ENCODE measurements at places on chromosomes 1 and 21. TPM values are rescaled to one million over a fixed set of nuclear protein-coding genes. Genes with fewer than 3 reads are reported as not detected.
A peak's percentile ranks its signal among the peaks of the same experiment; 100 is the strongest.

DNA sequence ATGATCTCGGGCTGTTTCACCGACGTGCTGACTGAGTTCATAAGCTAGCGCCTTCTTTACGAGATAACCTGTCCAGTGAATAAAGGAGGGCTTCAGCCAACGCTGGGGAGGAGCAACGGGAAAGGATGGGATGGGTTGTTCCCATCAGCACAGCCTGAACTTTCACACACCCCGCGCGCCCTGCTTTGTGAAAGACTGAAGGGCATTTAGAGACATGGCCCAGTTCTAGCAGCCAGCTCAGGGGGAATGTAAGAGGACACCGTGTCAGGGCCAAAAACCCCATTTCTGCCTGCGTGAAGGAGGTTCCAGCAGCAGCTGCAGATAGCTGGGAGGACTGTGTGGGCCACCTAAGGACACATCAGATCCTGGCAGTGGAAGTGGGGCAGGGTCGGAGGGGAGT lies 255.1 kb upstream of the RAB4A start:
- no peak for DNase-seq

DNA sequence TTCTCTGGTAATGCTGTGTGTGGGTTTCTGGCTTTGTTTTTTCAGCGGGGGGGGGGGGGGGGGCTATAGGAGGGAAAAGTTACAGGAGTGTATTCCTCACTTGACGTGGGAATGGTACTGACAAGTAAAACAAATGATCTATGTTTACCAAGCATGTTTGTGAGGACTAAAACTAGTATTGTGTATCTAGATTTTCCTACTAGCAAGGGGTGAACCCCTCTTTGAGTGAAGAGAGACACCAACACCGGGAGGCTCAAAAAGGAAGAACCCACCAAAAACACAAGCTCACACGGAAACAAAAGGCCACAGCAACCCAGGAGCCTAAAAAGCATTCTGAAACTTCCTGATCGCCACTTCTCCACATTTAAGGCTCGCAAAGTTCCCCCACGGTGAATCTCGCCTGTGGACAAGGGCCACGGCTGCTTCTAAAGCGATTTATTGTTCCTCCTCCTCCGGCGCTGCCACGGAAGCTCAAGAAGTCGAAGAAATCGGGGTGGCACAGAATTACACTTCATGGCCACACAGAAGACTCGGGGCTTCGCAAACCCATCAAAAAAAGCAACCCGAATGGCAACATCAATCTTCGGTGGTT lies 703 bp downstream of the PUM1 start:
- DNase-seq = peak; percentile 75

DNA sequence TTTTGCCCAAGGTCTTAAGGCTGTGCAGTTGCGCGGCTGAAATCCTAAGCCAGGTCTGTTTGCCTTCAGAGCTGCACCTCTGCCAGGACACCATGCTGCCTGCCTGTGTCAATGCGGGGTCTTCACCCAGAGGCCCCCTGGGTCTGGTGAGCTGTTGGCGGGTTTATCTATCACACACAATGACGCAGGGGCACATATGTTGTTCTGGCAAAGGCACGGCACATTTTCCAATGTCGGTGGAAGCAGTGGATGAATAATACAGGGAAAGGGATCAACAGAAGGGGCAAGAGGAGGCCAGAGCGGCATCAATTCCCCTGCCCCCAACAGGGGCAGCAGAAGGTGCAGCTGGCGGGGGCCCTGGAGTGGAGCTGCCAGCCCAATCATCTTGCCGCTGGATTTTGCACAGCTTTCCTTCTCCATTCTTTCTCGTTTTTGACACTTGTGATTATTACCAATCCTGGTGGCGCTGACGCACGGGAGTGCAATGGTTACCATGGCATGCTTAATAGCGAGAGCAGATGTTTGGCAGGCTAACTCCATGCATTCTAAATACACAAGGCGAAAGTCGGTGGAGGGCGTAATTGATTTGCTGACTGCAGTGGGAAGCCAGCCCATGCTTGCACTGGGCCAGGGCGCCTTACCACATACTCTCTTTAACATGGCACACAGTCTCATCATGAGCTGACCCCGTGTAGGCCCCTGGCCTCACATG lies 45.8 kb upstream of the CYP2J2 start:
- DNase-seq = no peak

GJB5 gene
- total RNA-seq = not detected

SH3BGRL3 gene
- 190 TPM for total RNA-seq

FAM229A gene
- total RNA-seq = 5.4 TPM

GRCh38 chr21:45887120-45887611 lies 94.4 kb upstream of the COL6A1 start:
- DNase-seq = peak; percentile 49

DNA sequence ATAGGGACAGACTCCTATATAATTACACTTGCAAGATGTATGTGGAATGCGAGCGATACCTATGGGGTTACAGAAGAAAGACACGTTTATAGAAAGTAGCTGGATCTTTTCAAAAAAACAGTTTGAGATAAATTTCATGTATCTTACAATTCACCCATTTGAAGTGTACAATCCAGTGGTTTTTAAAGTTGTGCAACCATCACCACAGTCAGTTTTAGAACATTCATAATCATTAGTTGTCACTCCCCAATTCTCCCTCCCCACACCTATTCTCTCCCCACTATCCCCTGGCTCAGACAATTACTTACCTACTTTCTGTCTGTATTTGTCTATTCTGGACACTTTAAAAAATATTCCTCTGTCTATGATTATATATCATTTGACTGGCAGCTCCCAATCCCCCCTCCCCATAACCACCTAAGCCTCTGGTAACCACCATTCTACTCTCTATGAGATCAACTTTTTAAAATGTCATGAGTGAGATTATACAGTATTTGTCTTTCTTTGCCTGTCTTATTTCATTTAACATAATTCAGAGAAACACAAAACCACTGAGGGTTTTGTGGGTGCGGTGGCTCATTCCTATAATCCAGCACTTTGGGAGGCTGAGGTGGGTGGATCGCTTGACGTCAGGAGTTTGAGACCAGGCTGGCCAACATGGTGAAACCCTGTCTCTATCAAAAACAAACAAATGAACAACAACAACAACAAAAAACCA lies 39.1 kb downstream of the MRPS6 start:
- no peak for DNase-seq

PLPPR5 gene
- total RNA-seq = not detected

GBP6 gene
- not detected for total RNA-seq

DNA sequence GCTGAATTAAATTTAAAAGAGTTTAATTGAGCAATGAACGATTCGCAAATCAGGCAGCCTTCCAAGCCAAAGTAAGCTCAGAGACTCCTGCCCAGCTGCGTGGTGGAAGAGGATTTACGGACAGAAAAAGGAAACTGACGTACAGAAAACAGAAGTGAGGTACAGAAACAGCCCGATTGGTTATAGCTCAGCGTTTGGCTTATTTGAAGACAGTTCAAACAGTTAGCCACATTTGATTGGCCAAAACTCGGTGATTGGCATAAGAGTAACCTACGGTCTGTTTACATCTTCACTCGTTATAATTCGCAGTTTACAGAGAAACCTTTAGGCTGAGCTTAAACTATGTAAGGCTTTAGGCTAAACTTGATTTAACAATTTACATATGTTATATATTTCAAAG lies 46.9 kb downstream of the CR1L start:
- DNase-seq = no peak

DCST2 gene
- 1.1 TPM for total RNA-seq

GRCh38 chr1:219215477-219215876 lies 41.8 kb downstream of the LYPLAL1 start:
- no peak for DNase-seq

DNA sequence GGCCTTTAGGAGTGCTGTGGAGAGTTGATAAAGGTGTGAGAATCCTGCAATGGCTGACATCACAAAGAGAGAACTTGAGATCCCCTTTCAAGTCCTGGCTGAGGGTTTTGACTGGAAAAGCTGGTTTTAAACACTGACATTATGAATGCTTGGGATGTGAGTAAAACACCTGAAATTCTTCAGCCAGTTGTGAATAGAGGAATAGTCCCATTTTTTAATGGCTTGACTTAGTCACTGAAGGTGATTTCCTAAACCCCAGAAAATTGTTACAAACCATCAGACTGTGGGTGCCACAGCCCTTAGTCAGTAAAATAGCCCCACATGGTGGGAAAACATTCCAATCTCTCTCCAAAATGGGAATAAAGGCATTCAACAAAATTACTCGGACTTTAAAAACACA lies 107.7 kb upstream of the LMO4 start:
- DNase-seq = no peak

CD1B gene
- total RNA-seq = not detected

DIRAS3 gene
- 4.1 TPM for total RNA-seq

ZMYND12 gene
- 0.69 TPM for total RNA-seq

- no peak for DNase-seq
These were observed 108.5 kb downstream of the KCNK1 start for GRCh38 chr1:233722212-233722979.

DNA sequence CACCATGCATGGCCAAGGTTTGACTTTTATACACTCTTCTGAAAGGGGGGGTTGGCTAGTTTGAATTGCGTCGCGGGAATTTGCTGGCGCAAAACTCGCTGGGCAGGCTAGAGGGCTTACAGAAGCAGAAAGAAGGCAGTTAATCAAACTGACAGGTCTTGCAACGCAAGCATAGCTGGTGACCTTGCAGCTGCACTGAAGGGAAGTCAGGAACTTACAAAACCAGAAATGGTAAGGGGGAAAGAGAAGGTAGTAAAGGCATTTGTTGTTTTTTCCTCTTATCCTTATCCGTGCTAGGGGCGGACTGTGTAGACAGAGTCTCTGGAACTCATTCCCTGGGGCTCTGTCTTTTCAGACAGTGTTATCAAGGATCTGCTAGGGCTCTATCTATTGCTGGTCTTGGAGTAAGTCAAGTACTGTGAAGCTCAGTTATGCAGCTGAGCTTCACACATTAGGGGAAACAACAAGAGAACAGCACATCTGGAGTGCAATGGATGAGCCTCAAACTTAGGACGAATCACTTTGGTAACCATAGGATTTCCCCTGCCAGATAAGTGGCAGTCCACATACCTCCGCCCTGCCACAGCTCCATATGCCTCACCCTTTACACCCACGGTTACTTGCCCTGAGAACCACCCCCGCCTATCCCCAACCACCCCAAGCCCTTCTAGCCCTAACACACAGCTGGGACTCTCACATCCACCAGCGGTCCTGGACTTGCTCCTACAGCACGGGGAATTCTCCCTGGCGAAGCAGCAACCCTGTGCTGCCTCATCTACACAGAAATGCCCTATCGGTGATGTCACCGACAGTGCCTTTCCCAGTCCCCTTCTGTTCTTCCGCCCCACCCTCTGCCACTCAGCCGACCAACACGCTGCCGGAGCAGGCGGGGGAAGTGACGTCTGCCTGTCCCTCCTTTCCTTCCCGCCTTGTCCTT lies 251.4 kb downstream of the FAM72C start:
- peak; percentile 91 for DNase-seq

LCE2B gene
- not detected for total RNA-seq

DNA sequence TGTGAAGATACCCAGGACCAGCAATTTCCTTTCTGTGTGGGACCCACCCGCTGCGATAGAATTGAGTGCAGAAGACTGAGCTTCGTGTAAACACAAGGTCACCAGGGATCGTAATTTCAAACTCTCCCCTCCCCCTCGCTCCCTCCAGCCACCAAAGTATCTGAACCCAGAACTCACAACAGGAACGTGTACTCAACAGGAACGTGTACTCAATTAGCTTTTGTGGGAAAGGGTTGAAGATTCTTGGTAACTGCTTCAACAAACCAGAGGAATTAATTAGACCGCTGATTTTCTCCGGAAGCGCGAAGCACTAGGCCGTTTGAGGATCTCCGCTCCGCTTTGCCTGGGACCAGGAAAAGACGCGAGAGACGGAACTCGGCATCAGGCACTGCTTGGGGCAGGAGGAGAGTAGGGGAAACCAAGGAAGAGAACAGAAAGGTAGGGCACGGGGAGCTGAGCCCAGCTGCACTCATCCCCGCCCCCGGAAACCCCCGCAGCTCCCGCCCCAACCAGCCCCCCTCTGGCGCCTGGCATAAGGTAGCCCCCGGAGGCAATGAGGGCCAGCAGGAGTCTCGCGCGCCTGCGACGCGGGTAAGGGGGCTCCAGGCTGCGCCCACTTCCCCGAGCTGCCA lies 453 bp downstream of the DRAM2 start:
- peak; percentile 81 for DNase-seq

DNA sequence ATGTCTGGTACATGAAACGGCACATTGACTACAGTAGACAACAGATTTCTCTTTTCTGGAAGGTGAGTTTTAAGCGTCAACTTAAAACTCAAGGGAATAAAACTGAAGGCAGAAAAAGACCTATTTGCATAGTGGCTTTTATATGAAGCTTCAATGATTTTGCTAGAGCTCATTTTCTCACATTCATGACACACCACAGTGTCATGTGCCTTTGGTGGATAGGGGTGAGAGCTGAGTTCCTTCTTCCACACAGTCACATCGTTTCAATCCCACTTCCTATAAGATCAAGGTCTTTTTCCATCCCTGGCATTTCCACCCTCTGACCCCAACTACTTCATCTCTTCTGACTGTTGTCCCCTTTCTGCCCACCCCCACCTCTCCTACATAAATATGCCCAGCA lies 31.0 kb downstream of the IL12RB2 start:
- no peak for DNase-seq

CLDN14 gene
- 0.14 TPM for total RNA-seq

DNA sequence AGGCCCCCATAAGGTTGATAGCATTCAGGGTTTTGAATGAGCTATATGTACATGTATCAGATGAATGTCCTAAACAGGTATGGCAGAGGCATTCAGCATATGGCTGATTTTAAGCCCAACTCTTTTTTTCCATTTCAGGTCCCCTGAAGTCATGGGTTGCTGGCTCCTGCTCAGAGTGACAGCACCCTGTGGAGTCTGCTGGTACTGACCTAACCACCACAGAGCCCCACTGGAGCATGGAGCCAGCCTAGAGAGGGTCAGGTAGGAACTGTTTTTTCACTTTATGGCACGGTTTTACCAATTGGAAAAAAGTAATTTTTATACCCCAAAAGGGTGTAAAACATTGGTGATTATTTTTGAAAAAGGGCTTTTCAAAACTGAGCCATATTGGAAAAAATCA lies 82.5 kb upstream of the MPC2 start:
- DNase-seq = no peak

GDAP2 gene
- total RNA-seq = 26.1 TPM

DNA sequence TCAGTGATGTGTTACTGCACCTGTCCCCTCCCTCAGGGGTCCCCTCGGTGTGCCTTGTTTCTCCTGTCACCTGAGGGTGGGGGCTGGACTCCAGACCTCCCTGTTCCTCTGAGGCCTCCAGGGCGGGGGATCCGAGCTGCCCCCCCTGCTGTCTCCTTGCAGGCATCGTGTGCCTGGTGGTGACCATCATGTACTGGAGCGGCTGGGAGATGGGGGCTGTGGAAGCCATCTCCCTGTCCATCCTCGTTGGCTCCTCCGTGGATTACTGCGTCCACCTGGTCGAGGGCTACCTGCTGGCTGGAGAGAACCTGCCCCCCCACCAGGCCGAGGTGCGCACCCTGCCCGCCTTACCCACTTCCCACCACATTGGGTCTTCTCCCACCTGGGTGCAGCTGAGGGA lies 56.4 kb downstream of the DISP3 start:
- DNase-seq = peak; percentile 73

DNA sequence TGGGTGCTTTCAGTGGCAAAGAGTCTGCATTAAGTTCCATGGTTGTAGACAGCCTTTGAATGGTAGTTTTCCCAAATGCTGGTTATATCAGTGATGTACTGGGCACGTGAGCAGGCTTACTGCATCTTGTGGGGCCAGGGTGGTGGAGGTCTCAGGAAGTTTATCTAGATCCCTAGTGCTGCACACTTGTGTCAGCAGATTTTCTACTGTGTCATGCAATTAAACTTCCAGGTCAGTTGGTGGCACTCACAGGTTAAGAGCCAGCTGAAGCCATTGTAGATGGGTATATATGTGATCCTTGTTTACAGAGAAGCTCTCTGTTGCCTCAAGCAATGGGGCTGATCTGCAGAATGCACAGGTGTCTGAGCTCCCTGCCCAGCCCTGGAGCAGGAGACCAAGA lies 33.0 kb downstream of the FOXJ3 start:
- no peak for DNase-seq
